Gastroesophageal sphincter (tissue), 4 donors: ENCODE measurements at places on chromosomes 5 and 9. TPM values are rescaled to one million over a fixed set of nuclear protein-coding genes. Genes with fewer than 3 reads are reported as not detected.

- no peaks in the 10 kb centered on the region for H3K36me3 ChIP-seq
- peak; percentile 37 for ATAC-seq
- H3K4me1 ChIP-seq: peaks cover 7% of the 10 kb centered on the region
- H3K4me3 ChIP-seq: no peak overlapping the region
- H3K27me3 ChIP-seq: no peaks in the 10 kb centered on the region
Measured at GRCh38 chr5:95723632-95724369, 7.3 kb upstream of the RHOBTB3 start.

- H3K4me3 ChIP-seq: no peak overlapping the region
- H3K36me3 ChIP-seq: no peaks in the 10 kb centered on the region
- H3K4me1 ChIP-seq: no peaks in the 10 kb centered on the region
- peaks cover 11% of the 10 kb centered on the region for H3K27me3 ChIP-seq
- no peak for ATAC-seq
- H3K27ac ChIP-seq: no peak overlapping the region
Measured at GRCh38 chr5:146363161-146363874, 24.7 kb downstream of the POU4F3 start.

The C9orf153 gene
- total RNA-seq: 0.54 TPM

DNA sequence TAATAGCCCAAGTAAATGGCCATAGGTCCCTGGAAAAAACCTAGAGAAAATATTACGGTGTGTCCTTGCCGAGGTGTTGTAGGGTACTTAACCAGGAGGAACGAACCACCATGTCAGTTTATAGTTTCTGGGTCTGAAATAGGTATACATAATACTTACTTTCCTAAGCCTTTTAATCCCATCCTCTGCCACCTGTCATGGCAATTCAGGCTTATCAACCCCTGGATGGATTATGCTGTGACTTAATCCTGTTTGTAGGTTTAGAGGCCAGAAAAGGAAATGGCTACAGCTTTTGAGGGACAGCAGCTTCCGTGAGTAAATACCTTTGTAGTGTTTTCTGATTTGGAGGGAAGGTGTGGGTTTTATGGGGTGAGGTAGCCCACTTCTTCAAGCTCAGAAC, 89.1 kb upstream of the PTPRD start:
- H3K27me3 ChIP-seq: no peaks in the 10 kb centered on the region
- no peak overlapping the region for H3K27ac ChIP-seq
- no peaks in the 10 kb centered on the region for H3K36me3 ChIP-seq
- ATAC-seq: no peak
- H3K4me1 ChIP-seq: no peaks in the 10 kb centered on the region

The FBXW11 gene
- 77.3 TPM for total RNA-seq

- no peaks in the 10 kb centered on the region for H3K4me1 ChIP-seq
- H3K36me3 ChIP-seq: no peaks in the 10 kb centered on the region
- H3K4me3 ChIP-seq: no peak overlapping the region
- no peak overlapping the region for H3K27ac ChIP-seq
- H3K27me3 ChIP-seq: peaks cover 43% of the 10 kb centered on the region
Measured at GRCh38 chr5:174448662-174449061, 275.7 kb upstream of the MSX2 start.

DNA sequence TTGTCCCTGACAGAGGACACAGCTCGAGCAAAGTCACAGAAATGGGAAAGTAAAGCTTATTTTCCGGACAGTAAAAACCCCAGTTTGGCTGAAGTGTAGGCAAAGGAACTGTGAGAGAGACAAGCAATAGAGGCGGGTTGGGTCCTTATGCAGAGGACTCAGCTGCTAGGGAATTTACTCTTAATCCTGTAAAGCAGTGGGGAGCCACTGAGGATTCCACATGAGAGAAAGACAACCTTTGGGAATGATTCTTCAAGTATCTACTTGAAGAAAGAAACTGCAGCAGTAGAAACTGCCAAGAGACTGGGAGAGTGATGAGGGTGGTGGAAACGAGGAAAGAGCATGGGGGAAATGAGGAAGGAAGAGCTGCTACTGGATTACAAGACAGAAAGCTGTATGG, 20.2 kb downstream of the ASTN2 start:
- H3K36me3 ChIP-seq: no peaks in the 10 kb centered on the region
- H3K4me1 ChIP-seq: no peaks in the 10 kb centered on the region

DNA sequence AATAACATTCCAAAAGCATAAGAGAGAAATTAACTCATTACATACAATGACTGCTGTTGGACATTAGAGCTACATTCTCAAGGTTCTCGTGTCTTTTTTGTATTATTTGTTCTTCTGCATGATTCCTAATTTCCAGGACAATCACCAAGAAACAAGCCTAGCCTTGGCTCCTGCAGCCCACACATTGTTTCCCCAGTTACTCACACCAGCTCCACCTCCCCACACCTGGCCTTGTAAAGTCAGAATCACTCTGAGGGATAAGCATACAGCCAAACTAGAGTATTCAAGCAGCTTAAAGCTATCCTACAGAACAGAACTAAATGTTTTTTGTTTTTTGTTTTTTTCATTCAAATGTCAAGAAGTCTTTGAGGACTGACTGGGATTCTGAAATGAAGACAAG, 189.2 kb downstream of the HINT1 start:
- H3K4me1 ChIP-seq: no peaks in the 10 kb centered on the region
- no peak overlapping the region for H3K4me3 ChIP-seq
- ATAC-seq: no peak
- no peak overlapping the region for H3K27ac ChIP-seq
- H3K36me3 ChIP-seq: no peaks in the 10 kb centered on the region
- no peaks in the 10 kb centered on the region for H3K27me3 ChIP-seq

GRCh38 chr5:155064580-155064979, 51.0 kb downstream of the KIF4B start:
- no peaks in the 10 kb centered on the region for H3K27me3 ChIP-seq
- ATAC-seq: no peak
- H3K36me3 ChIP-seq: no peaks in the 10 kb centered on the region
- no peak overlapping the region for H3K27ac ChIP-seq
- H3K4me1 ChIP-seq: no peaks in the 10 kb centered on the region
- H3K4me3 ChIP-seq: no peak overlapping the region

DNA sequence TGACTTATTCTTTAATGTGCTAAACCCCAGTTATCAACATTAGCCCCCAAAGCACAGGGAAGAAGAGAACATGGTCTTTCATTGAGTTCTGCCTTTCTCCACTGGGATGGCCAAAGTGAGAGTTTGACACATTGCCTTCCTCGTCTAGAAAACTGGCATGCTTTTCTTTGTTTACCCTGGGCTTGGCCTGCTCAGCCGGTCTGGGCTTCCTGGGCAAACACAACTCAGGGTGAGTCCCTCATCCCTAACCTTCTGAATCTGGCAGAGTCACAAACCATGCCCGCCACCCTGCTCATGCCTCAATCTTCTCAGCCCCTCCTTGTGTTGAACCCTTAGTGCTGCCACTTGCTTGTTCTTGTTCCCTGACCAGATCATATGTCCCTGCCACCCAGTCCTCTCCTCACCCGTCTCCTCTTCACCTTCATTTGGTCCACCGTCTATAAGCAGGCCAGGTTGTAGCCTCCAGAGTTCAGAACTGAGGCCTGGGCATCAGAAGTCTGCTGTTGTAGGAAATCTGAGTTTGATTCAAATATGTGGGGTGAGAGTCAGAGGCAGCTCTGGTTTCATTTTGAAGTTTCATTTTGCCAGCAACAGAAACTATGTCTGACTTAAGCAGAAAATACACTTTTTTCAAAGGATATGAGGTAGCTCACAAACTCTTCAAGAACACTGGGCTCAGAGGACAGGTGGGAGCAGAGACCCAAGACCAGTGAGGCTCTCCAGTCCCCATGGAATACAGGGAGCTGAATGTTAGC, 217.6 kb downstream of the NDUFS4 start:
- H3K36me3 ChIP-seq: no peaks in the 10 kb centered on the region
- H3K27me3 ChIP-seq: no peaks in the 10 kb centered on the region
- no peak overlapping the region for H3K27ac ChIP-seq
- no peak for ATAC-seq

- ATAC-seq: no peak
- no peak overlapping the region for H3K27ac ChIP-seq
- H3K4me3 ChIP-seq: no peak overlapping the region
- no peaks in the 10 kb centered on the region for H3K27me3 ChIP-seq
Measured at GRCh38 chr5:64040490-64040889, 78.2 kb upstream of the HTR1A start.

The RNF208 gene
- 5.3 TPM for total RNA-seq

GRCh38 chr9:114285166-114285867, 37.6 kb upstream of the ORM1 start:
- no peak overlapping the region for H3K27ac ChIP-seq
- no peaks in the 10 kb centered on the region for H3K4me1 ChIP-seq
- no peaks in the 10 kb centered on the region for H3K27me3 ChIP-seq
- no peak for ATAC-seq

DNA sequence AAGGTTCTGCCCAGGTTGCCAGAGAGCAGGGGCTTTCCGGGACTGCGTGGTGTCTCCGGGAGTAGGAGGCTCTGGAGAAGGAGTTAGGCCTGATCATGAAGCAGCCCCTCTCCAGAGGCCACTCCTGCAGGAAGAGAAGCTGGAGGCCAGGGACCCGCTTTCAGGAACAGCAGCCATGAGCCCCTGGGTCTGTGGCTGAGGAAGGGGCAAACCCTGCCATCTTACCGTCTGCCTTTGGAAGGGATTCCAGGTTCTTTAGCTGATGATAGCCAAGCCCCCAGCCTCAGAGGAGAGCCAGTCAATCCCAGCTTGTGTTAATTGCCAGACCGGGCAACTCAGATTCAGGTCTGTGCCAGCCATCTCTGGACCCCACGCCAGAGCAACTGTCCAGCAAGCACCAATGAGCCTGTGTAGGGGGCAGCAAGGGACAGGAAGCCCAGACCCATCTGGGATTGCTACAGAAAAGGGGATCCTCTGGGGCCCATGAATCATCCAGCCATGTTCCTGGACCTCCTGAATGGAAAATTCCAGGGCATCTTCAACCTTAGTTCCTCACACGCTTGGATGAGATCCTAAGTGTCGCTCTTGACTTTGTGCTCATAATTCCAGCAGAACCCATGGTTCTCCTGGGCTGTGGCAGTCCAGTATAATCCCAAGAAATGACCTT, 42.7 kb upstream of the MVB12B start:
- no peaks in the 10 kb centered on the region for H3K36me3 ChIP-seq
- H3K27ac ChIP-seq: no peak overlapping the region
- H3K4me3 ChIP-seq: no peak overlapping the region
- H3K27me3 ChIP-seq: no peaks in the 10 kb centered on the region
- no peaks in the 10 kb centered on the region for H3K4me1 ChIP-seq

GRCh38 chr5:138645778-138646575, 70.8 kb upstream of the HSPA9 start:
- ATAC-seq: no peak

- no peak for ATAC-seq
- no peaks in the 10 kb centered on the region for H3K36me3 ChIP-seq
- H3K4me1 ChIP-seq: no peaks in the 10 kb centered on the region
- H3K27me3 ChIP-seq: no peaks in the 10 kb centered on the region
Measured at GRCh38 chr9:88503845-88504764, 30.9 kb upstream of the NXNL2 start.

The CNTNAP3B gene
- total RNA-seq: 57.7 TPM

DNA sequence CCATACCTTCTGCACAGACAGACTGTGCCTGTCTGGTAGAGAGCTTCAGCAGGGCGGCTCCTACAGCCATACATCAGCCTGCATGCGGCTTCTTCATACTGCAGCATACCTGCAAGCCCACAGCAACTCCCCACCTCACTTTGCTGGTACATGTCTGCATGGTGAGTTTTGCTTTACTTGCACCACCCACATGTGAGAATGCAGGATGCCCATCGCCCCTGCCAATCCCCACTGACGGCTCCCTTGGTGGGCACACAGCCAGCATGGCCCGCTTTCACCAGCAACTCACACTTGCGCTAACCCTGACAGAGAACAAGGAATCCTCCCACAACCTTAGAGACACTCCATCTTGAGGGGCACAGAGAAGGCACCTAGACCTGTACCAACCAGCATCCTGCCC, 114.9 kb downstream of the DTWD2 start:
- no peaks in the 10 kb centered on the region for H3K36me3 ChIP-seq
- no peak overlapping the region for H3K4me3 ChIP-seq
- H3K27me3 ChIP-seq: no peaks in the 10 kb centered on the region
- no peak overlapping the region for H3K27ac ChIP-seq
- ATAC-seq: no peak
- no peaks in the 10 kb centered on the region for H3K4me1 ChIP-seq

DNA sequence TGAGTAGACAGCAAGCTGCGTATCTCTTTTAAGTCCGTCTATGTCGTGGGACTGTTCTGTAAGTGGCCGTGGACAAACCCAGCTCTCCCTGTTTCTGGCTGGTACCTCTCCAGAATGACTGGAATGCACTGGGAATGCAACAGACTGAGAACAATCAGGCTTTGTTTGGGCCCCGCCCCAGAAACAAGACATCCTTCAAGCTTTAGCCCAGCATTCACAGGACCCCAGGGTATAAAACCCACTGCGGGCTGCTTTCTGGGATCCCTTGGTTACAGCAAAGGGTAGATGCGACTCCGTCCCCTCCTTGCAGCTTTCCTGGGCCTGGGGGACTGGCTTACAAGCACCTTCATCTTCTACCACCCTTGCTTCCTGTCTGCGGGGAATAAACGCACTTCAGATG, 45.6 kb upstream of the SPTLC1 start:
- H3K4me3 ChIP-seq: no peak overlapping the region
- peaks cover 5% of the 10 kb centered on the region for H3K27me3 ChIP-seq
- H3K4me1 ChIP-seq: no peaks in the 10 kb centered on the region
- H3K36me3 ChIP-seq: no peaks in the 10 kb centered on the region
- no peak overlapping the region for H3K27ac ChIP-seq
